ENCODE measurements at places on chromosomes 6 and 20.

- no peak for DNase-seq
Measured at GRCh38 chr6:3347826-3348225, 89.1 kb downstream of the PSMG4 start.

DNA sequence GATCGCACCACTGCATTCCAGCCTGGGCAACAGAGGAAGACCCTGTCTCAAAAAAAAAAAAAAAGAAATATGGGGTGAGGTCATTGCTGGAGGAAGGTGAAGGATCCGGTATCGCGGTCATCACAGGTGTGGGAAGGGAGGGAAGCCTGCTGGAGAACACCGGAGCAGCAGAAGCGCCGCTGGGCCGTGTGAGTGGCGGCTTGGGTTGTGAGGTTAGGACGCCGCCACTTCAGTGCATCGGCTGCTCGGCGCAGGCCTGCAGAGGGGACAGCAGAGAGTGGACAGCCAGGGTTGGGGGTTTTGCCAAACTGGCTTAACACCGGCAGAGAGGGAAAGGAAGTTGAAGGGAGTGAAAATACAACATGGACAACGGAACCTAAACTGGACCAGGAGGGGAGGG is 5.4 kb downstream of the TLDC2 start:
- DNase-seq = no peak

DNA sequence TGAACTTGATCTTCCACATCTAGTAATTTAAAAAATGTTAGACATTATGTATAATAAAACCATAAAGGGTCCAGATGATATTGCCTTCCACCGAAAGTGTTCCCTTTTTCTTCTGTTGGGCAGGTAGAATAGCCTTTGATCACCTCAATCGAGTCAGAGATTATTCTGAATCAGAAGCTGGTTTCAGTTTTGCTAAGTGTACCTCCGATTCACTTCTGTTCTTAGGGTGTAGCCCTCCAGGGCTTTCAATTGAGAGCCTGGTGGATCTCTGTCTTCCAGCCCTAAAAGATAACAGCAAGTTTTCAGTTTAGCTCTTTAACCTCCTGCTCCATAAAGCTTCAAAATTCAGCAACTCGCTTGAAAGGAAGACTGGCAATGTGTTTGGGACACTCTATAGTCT is 21.1 kb upstream of the AIG1 start:
- no peak for DNase-seq

- no peak for DNase-seq
Measured at GRCh38 chr6:40586369-40587201, 579 bp downstream of the LRFN2 start.

- DNase-seq = no peak
Measured at GRCh38 chr20:10430704-10431103, 3.3 kb downstream of the MKKS start.

DNA sequence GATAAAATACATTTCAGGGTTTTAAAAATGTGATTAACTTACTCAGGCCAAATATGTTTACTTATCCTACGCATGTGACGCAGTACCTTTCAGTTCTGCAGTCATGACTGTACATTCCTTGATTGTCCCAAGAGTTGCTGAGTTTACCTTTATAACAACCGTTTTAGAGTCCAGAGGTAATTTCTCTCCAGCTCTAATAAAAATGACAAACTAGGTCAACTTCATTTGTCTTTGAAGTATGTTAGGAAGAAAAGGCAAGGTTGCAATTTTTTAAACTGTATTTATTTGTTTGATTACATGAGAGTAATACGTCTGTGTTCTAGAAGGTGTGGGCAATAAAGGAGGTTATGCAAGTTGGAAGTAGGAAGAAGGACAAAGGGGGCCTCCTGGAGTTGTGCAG is 38.6 kb upstream of the UBR2 start:
- DNase-seq = no peak

DNA sequence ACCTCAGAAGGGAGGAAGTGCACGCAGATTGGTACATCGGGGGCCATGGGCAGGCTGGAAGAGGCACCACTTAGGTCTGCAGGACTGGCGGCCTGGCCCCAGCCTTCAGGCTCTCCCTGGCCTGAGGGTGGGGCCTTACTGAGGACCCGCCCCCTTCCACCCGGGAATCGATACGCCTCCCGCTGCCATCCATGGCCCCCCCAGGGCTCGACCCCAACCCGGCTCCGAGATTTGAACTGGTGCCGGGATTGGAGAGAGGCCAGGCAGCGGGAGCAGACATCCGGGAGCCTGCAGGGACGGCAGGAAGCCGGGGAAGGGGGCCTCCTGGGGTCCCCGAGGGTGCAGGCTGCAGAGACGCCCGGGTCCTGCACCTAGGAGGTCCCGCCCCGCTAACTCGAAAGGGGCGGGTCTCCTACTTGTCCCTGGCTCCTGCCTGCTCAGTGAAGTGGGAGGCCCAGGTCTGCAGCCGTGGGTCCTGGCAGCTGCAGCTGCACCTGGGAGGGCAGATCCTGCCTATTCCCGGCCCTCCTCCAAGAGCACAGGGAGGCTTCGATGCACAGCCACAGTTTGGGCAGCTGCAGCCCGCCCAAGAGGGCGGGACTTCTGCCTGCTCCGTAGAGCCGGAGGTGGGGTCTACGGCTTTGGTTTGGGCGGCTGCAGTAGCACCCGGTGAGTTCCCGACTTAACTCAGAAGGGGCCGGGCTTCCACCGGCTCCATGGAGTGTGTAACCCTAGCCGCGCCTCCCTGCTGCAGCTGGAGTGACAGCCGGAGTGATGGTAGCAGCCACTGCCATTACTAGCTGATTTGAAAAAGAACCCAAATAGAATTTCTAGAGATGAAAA is 35.2 kb upstream of the TBC1D22B start:
- peak; percentile 76 for DNase-seq

DNA sequence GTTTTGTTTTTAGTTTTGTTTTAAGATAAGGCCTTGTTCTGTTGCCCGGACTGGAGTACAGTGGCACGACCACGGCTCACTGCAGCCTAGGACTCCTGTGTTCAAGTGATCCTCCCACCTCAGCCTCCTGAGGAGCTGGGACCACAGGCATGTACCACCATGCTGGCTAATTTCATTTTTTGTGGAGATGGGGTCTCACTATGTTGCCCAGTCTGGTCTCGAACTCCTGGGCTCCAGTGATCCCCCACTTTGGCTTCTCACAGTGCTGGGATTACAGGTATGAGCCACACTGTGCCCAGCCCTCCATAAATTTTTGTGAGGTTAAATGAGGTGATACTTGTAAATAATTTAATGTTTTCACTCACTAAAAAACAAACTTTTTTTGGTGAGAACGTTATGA is 76.6 kb downstream of the ARID1B start:
- no peak for DNase-seq

DNA sequence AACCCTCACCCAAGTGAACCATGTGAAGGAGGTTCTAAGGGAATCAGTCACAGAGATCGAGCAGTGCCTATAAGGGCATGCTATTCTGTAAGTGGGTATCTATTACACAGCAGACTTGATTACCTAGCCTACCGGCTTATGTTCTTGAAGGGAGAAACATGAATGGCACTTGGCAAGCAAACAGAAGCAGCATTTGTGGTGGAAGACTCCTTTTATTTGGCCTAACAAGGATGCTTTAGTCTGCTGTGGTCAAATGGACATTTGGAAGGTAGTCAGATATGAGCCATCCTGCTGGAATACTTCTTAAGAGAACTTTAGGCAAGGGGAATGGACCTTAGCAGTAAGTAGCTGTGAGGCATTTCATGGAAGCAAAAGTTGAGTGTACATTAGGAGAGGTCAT is 126.3 kb downstream of the COL12A1 start:
- DNase-seq = no peak

- no peak for DNase-seq
Measured at GRCh38 chr6:41036186-41036585, 2.8 kb downstream of the UNC5CL start.

DNA sequence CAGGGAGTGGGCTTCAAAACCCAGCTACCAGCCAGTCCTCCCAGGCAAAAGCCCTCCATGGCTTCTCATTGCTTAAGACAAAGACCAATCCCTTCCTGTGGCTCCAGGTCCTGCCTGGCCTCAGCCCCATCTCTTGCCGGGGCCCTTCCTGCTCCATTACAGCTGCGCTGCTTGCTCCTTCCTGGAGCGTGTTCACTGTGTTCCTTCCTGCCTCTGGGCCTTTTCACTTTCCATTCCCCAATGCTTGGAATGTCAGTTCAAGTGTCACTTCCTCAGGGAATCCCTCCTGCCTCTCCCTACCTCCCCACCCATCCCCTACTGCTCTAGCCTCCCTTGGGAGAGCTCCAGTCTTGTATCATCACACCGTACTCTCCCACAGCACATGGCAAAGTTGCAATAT is 11.1 kb upstream of the ITPR3 start:
- no peak for DNase-seq

DNA sequence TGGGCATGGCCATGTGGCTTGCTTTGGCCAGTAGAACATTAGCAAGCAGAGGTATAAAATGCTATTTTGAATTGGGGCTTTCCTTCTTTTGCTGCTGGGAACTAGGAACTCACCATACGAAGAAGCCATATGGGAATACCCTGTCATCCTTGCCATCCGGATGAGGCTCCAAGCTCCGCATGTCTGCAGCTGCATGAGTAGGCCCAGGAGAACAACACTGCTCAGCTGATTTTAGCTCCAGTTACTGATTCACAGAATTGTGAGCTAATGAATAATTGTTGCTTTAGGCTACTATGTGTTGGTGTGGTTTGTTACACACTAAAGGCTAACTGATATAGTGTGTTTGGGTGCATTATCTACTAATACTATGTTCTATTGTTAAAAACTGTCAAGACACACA is 2.7 kb upstream of the PLCB4 start:
- peak; percentile 33 for DNase-seq

- no peak for DNase-seq
Measured at GRCh38 chr6:37897321-37897720, 77.8 kb downstream of the ZFAND3 start.

- DNase-seq = no peak
Measured at GRCh38 chr6:15881150-15881549, 218.3 kb upstream of the DTNBP1 start.

- no peak for DNase-seq
Measured at GRCh38 chr6:61857541-61857940, 428.5 kb downstream of the KHDRBS2 start.

GRCh38 chr20:30486103-30486478 is 771.4 kb upstream of the DEFB115 start:
- no peak for DNase-seq

DNA sequence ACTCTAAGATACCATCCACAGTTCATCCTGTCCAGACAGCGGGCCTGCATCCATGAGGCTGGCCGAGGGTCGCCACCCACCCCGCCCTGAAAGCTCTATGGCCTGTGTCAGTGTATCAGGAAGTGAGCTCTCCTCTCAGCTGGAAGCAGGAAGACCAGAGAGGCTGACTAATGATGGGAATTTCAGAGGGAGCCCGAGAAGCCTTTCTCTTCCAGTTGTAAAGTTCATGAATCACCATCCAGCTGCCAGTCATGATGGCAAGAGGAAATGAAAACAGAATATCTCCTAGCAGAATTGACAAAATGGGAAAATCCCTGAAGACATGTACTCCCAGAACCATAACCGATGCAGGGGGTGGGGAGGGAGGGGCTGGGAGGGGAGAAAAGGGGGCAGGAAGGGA is 109.6 kb upstream of the RPS6KA2 start:
- no peak for DNase-seq

DNA sequence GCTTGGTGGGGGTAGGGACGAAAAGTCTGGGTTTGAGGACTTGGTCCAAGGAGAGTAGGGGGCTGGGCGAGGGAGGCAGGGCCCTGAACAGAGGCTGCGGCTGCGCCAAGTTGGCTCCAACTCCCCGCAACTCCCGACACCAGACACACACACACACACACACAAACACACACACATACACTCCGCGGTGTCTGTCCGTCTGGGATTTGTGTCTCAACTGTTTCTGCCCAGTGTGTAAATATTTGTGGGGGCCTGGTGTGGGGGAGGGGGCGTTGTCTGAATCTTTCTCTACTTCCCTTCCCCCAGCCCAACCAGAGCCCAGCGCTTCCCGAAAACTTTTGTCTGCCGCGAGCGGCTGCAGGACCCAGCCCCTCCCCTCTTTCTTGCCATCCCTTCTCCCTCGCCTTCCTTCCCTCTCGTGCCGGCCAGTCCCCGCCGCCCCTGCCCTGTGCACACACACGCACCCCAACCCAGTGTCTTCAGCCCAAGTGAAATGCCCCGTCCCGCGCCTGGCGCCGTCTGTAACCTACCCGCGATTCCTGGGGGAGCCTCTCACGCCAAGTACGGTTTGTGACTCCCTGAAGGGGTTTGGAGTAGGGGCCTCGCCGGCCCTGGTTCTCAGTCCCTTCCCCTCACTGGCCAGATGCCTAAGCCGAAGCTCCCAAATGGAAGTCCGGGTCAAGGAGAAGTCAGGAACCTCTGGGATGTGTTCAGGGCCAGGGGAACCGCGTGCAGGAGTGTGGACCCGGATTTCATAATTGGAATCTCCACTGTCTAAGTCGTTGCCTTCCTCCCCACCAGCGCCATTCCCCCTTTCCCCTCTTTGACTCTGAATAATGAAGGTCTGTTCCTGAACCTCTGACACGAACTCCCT is 904 bp downstream of the MDFI start:
- DNase-seq = no peak

DNA sequence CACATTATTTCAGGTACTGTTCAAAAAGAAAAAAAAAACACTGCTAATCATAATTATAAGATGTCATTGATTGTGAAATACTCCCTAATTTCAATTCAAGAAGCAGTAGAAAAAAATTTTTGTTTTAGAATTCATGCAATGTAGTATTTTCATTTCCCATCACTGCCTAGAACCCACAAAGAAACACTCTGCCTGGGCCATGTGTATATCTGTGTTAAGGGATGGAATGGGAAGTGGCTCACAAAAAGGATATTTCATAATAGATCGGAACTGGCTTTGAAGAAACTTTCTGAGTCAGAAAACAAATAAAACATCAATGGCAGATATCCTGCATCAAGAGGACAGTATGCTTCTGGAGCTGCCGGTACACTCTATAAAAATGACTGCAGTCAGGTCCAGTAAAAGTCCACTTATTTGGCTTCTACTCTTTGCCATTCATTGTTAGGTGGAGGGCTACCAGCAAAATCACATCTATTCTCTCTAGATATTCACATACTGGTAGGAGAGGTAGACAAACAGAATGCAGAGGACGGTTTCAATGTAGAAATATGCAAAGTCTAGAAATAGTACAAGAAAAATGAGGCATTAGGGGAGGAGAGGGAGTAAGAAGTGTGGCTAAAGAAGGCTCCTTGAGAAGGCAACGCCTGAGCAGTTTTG is 135.0 kb upstream of the TNFAIP3 start:
- DNase-seq = no peak

- DNase-seq = no peak
Measured at GRCh38 chr6:111470991-111471390, 12.0 kb downstream of the REV3L start.

GRCh38 chr6:36615018-36615761 is 21.0 kb downstream of the SRSF3 start:
- DNase-seq = no peak

All from left renal pelvis (tissue), 4 donors.